Activated CD4-positive, alpha-beta T cell treated with anti-CD3 and anti-CD28 coated beads, Interleukin-2, amount 50 U/mL, for 4 hours (primary cell): ENCODE measurements at places on chromosomes 2 and 18.

GRCh38 chr18:76956648-76957047 lies 134.3 kb downstream of the ZNF236 start:
- no peak for DNase-seq

GRCh38 chr2:160890667-160891352 lies 269.4 kb upstream of the TANK start:
- no peak for DNase-seq

- DNase-seq, result no peak
Measured at GRCh38 chr2:212936572-212936971, 214.8 kb downstream of the IKZF2 start.

GRCh38 chr2:80061881-80062280 lies 242.7 kb downstream of the LRRTM1 start:
- no peak for DNase-seq

GRCh38 chr2:206424134-206424533 lies 19.2 kb upstream of the ADAM23 start:
- DNase-seq, result no peak
